NCI-H187 treated with DMSO at 0.1 percent for 48 hours (cell line): ENCODE measurements at places on chromosomes 3 and 15.
A peak's percentile ranks its signal among the peaks of the same experiment; 100 is the strongest.

DNA sequence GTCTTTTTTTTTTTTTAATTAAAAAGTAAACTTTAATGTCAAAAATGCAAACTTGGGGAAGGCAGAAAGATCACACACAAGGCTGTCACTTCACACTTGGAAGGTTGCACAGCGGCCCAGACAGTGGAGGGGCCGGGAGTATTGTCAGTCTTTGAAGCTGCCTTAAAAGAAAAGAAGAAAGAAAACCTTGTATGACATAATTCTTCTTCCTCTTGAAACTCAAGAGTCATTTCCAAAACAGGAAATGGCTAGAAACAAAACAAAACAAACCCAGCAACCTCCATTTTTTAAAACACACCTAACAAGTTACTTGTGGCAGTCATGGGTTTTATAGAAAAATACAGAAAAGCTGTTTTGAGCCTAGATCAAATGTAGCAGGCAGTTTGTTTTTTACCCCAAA lies 68.1 kb upstream of the MAGI1 start:
- no peak for DNase-seq

GRCh38 chr3:89057398-89057797 lies 50.0 kb upstream of the EPHA3 start:
- DNase-seq: no peak

DNA sequence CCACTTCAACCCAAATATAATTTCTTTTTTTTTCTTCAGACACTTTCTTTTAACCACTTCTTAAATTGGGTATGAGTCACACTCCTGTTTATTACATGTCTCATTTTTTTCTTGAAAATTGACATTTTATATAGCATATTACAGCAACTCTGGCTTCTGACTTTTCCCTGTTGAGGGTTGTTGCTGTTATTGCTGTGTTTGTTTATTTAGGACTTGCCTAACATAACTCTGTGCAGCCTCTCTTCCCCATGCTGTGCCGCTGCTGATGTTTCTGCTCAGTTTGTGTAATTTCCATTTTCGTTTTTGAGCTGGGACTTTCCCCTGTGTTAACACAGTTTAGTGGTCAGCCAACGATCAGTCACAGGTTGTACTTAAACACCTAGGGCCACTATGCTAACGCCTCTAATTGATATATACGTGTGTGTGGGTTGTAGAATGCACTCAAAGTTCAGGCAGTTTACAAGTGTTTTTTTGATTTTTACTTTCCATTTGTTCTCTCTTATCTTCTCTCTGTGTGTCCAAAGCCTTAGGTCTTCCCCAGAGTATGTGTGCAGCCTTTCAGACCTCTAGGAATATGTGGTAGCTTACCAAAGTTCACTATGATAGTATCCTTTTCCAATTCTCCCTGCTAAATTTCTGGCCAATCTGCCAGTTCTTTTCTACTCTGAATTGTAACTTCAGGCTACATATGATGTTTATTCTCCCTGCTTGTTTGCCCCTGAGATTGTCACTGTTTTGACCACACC lies 337.2 kb downstream of the ZBTB20 start:
- no peak for DNase-seq

DNA sequence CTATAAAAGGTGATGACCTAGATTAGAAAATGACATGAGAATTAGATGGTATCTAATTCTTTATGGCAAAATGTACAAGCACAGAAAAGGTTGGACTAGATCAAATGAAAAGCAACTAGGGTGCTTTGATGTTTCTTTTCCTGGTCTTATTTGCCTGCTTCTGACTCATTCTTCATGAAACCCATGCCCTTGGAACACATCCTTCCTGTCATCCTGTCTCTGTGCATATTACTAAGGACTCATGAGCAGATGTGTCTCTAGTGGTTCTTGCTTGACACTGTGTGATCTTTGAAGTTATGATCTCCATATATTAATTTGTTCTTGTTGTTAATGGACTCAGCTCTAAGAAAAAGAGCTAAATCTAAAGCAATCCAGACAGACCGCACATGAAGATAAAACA lies 314.0 kb downstream of the ERC2 start:
- no peak for DNase-seq

DNA sequence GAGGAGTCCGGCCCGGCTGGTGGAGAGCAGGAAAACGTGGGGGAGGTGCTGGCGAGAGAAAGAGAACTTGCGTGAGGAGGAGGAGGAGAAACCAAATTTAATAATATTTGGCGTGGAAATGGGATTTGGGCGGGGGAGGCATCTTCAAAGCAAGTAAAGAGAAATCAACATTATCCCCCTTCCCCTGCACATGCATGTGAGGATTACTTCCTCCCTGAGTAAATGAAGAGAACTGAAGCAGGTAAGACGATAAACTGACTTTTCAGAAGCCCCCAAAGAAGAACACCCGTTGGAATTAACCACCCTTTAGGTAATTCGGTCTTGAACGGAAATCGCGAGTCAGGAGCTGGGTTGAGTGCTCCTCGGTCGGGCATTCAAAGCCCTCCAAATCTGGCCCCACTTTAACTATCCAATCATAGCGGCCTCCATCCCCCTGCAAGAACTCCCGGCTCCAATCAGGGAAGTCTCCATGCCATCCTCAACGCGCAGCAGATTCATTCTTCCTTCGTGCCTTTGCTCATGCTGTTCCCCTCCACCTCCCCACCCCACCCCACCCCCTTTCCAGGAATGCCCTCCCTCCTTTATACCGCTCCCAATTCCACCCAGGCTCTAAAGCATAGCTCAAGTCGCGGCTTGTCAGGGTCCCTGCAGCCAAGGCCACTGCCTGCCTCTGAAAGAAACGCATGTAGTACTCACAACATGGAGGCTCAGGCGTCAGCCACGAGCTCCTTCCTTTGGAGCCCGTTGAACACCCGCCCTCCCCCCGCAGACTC lies 545 bp upstream of the RFX7 start:
- peak; percentile 14 for DNase-seq

- DNase-seq: no peak
These were observed 121.3 kb upstream of the WNT7A start for GRCh38 chr3:14001136-14001535.

GRCh38 chr3:80612366-80612765 lies 844.6 kb upstream of the ROBO1 start:
- no peak for DNase-seq

- no peak for DNase-seq
These were observed 32.7 kb downstream of the CADM2 start for GRCh38 chr3:84991422-84991900.
